Stimulated activated CD8-positive, alpha-beta memory T cell treated with anti-CD3 and anti-CD28 coated beads, Interleukin-2, amount 100 ng/mL, for 1 hour (primary cell): ENCODE measurements at places on chromosomes 3 and 15.

- DNase-seq = no peak
These were observed 57.2 kb downstream of the NIPA2 start for GRCh38 chr15:22895465-22896190.

- no peak for DNase-seq
These were observed 181.7 kb upstream of the ANKRD28 start for GRCh38 chr3:15979495-15979894.

DNA sequence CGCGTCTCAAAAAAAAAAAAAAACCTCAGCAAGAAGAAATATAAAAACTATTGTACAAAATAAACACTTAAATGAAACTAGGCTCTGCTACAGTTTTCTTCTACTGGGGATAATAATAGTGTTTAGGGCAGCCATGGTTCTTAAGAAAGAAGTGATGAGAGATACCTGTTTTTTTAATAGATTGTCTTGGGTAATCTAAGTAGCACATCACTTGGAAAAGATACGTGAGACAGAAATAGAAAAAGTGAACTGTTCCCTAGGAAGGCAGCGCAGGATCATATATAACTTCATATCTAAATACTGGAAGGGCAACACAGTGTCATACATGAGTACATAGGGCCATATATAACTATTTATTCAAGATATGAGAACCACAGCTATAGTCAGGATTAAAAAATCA lies 11.9 kb downstream of the GOLGB1 start:
- no peak for DNase-seq

GRCh38 chr15:66789029-66790025 lies 87.3 kb downstream of the SMAD6 start:
- DNase-seq = no peak

- DNase-seq = no peak
These were observed 46.9 kb downstream of the SENP2 start for GRCh38 chr3:185632996-185633395.

DNA sequence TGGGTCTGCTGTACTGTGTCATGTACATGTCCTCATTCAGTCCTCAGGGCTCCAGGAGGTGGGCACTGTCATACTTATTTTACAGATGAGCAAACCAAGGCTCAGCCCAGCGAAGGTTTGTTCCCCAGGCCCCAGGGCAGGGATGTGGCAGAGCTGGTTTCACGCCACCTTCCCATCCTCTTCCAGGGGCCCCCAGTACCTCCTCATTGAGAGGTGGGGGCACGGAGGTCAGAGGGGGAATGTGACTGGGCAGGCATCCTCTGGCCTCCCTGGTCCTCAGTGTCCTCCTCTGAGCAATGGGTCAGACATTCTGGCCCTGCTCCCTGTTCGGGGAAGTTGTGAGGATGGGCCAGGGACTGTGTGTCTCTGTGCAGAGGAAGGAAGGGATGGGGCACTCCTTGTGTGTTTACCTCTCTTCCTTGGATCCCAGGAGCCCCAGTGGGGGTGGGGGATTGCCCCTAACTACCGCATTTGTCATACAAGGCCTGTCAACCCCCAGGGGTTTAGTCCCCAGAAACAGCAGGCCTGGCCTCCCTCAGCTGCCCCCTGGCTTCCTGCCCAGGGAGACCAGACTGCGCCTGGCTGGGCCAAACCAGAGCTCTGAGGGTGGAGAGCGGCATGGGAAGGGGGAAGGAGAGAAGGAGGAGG lies 65.9 kb upstream of the LCTL start:
- no peak for DNase-seq

DNA sequence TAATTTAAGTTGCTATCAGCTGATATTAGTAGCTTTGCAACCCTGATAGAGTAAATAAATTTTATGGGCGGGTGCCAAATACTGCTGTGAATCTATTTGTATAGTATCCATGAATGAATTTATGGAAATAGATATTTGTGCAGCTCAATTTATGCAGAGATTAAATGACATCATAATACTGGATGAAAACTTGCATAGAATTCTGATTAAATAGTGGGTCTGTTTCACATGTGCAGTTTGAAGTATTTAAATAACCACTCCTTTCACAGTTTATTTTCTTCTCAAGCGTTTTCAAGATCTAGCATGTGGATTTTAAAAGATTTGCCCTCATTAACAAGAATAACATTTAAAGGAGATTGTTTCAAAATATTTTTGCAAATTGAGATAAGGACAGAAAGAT lies 70.0 kb downstream of the ECT2 start:
- no peak for DNase-seq

DNA sequence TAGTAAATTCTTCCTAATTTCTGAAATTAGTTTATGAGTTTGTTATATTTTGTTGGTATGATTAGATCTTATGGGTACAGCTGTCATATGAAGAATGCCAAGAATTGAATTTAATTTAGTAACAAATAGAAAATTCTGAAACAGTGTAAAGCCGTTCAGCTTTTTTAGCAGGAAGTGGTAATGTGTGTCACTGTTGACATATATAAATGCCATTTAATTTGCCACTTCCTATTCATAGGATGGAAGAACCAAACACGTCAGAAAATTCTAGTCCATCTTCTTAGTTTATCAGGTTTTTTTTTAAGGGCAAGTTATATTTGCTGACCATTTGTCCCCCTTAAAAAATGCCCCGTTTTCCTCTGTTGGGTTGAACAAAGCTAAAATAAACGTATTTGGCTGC lies 43.0 kb downstream of the RAB8B start:
- DNase-seq = no peak

GRCh38 chr3:45992133-45992729 lies 3.4 kb downstream of the FYCO1 start:
- DNase-seq = no peak

GRCh38 chr3:21654662-21655061 lies 96.3 kb downstream of the ZNF385D start:
- DNase-seq = no peak

- no peak for DNase-seq
These were observed 627 bp downstream of the ACAD11 start for GRCh38 chr3:132659000-132659364.

GRCh38 chr3:45479621-45480035 lies 91.3 kb downstream of the LARS2 start:
- DNase-seq = no peak
